IPS-NIHi11 (cell line): ENCODE measurements at places on chromosomes 2 and 18.

DNA sequence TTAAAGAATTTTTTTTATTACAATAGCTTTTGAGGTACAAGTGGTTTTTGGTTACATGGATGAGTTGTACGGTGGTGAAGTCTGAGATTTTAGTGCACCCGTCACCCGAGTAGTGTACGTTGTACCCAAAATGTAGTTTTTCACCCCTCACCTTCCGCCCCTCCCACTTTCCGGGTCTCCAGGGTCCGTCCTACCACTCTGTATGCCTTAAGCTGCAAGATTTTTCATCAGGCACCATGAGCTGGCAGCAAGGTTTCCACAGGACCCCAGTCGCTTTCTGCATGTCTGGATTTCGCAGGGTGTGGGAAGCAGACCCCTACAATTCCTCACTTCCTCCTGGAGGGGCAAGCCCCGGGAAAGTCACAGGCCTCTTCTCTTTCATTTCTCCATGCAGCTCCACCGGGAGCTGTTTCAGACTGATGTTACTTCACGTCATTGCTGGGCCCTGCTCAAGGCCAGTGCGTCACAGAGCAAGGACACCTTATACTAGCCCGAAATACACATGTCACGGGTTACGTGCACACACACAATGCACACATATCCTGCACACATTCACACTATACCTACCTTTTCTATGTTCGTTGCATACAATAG is 179.1 kb downstream of the ZFP36L2 start:
- DNase-seq: no peak

DNA sequence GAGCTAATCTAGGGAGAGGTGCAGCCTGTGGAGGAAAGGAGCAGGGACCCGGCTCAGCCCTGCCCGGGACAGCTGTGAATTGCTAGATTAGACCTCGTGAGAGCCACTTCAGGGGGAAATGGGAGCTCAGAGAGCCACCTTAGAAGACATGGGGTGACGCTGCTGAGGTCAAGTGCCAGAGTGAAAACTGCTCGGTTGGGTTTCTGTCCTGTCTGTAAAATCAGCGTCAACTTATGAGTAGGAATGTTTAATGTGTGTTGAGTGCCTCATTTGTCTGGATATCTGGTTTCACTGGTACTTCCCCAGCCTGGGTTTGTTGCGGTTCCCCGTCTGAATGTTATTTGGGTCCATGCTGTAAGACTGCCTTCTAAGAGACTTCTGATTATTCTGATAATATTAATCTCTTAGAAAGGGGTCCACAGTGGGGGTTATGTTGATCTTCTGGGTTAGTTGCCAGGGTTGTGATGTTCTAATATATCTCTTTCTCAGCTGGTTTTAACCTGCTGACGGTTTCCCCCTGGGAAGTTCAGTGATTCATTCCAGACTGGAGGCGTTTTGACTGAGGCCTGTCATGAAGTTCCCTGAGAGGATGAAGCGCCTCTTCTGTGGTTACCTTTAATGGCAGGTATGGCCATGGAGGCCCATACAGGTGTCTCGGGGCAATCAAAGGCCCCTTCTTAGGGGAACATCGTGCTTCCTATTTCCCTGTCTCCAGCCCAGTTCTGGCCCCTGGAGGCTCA is 175.9 kb downstream of the SH3RF3 start:
- no peak for DNase-seq

GRCh38 chr18:46412916-46413315 is 244.1 kb downstream of the LOXHD1 start:
- DNase-seq: no peak

- no peak for DNase-seq
Observed at GRCh38 chr2:88711897-88712296, 20.4 kb downstream of the RPIA start.

- no peak for DNase-seq
Observed at GRCh38 chr18:79393181-79393634, 2.5 kb upstream of the NFATC1 start.

DNA sequence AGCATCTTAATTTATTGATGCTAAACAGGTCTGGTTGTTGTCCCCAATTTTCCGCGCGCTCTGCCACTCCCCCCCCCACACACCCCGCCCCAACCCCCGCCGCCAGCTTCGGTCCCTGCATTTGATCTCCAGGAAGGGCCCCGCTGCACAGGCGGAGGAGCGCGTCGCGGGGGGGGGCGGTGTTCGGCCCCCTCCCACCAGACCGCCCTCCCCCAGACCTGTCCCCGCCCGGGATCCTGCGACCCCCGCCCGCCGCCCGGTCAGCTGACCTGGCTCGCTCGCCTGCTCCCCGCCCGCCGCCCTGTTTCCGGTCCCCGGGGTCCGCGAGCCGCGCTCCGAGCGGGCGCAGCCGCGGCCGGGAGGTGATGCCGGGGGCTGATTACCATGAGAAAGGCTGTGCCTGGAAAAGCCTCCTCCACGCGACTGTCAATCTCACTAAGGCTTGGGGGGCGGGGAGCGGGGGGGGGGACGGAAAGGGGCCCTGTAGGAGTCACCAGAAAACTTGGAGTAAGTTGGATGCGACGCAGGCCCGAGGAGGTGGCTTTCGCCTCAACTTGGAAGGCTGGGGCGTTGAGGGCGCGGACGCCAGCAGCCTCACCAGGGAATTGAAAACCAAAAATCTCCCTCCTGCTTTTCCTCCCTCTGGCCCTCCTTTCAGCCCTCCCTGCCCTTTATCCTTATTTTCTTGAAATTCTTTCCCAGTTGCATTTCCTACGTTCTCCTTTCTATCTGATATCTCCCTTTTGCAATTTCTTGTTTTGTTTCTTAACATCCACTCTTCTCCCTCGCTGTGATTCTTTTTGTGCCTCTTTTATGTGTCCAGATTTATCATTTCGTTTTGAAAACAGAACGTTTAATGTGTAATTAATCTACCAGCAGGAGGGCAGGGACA is 4.4 kb upstream of the ZEB2 start:
- DNase-seq: peak; percentile 77

- no peak for DNase-seq
Observed at GRCh38 chr2:112035786-112036185, 19.3 kb upstream of the TMEM87B start.
